Calu3 (cell line): ENCODE measurements at places on chromosomes 6 and 20. TPM values are rescaled to one million over a fixed set of nuclear protein-coding genes. Genes with fewer than 3 reads are reported as not detected.
A peak's percentile ranks its signal among the peaks of the same experiment; 100 is the strongest.

GRCh38 chr20:49835031-49835430 is 22.4 kb downstream of the SLC9A8 start:
- DNase-seq = no peak
- no peaks in the 10 kb centered on the region for H3K27me3 ChIP-seq
- H3K27ac ChIP-seq = no peak overlapping the region
- H3K36me3 ChIP-seq = peaks cover 21% of the 10 kb centered on the region
- H3K4me3 ChIP-seq = no peak overlapping the region

DNA sequence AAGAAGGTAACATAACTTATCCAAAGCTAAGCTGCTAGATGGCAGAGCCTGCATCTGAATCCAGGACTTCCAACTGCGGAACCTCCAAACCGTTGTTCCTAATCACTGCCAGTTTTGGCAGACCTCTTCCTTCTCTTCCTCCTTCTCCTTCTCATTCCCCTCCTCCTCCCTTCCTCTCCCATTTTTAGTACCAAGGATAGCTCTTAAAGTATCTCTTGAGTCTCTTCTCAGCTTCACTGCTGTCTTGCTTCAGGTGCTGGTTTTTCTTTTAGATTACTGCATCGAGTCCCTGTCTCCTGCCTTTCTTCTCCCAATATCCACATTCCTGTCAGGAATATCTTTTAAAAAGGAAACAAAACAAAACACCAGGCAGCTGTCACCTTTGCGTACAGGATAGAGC is 77.1 kb downstream of the CDYL start:
- no peak overlapping the region for H3K4me3 ChIP-seq
- no peaks in the 10 kb centered on the region for H3K36me3 ChIP-seq
- peaks cover 31% of the 10 kb centered on the region for H3K4me1 ChIP-seq

- no peak overlapping the region for H3K4me3 ChIP-seq
- H3K36me3 ChIP-seq = no peaks in the 10 kb centered on the region
- no peaks in the 10 kb centered on the region for H3K4me1 ChIP-seq
- H3K27me3 ChIP-seq = peaks cover 13% of the 10 kb centered on the region
- no peak overlapping the region for H3K27ac ChIP-seq
- DNase-seq = no peak
These were observed 71.1 kb downstream of the BFSP1 start for GRCh38 chr20:17460119-17460518.

- peaks cover 54% of the 10 kb centered on the region for H3K36me3 ChIP-seq
- H3K4me3 ChIP-seq = no peak overlapping the region
- H3K4me1 ChIP-seq = peaks cover 57% of the 10 kb centered on the region
- H3K27me3 ChIP-seq = no peaks in the 10 kb centered on the region
- H3K27ac ChIP-seq = peak overlapping the region; percentile 58
- DNase-seq = peak; percentile 74
These were observed 116.6 kb downstream of the MRPL14 start for GRCh38 chr6:44010411-44011349.

GRCh38 chr6:115830895-115831294 is 229.8 kb downstream of the FRK start:
- H3K27ac ChIP-seq = peak overlapping the region; percentile 62
- peak; percentile 16 for DNase-seq
- no peaks in the 10 kb centered on the region for H3K36me3 ChIP-seq

The ULBP2 gene
- 7.1 and 7.6 TPM in 2 replicates for total RNA-seq

The CPXM1 gene
- total RNA-seq = 0.14 and 0.29 TPM in 2 replicates

The DOK5 gene
- total RNA-seq = 0.17 and 2.0 TPM in 2 replicates

The FBXO30 gene
- total RNA-seq = 3.6 TPM in 2 replicates

The OPRL1 gene
- 0.17 and 0.33 TPM in 2 replicates for total RNA-seq
